ENCODE measurements at places on chromosomes 11 and 22.

- no peak for DNase-seq
Observed at GRCh38 chr11:75602951-75603350, 40.9 kb downstream of the SERPINH1 start.

DNA sequence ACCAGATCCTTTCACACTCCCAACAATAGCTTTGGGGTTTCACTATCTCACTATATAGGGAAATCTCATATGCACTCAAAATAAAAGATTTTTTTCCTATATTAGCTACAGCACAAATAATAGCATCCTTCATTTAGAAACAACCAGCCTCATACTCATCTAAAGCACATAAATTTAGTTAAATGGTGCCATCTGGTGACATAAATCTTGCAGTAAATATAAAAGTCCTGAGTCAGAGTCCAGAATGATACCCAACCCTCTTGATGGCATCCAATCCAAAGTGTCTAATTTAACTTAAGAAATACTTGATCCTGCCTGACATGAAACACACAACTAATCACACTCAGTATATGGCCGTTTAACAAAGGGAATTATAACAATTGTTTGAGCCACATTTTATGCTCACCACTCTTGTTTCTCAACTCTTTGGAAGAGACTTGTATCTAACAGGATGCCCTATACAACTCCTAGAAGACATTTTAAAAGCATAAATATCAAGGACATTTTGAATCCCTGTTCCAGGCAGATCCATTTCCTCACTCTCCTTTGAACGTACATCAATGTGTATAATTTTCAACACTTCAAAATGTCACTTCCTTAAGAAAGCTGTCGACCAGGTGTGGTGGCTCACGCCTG lies 36.2 kb downstream of the DLG2 start:
- DNase-seq = peak; percentile 21

DNA sequence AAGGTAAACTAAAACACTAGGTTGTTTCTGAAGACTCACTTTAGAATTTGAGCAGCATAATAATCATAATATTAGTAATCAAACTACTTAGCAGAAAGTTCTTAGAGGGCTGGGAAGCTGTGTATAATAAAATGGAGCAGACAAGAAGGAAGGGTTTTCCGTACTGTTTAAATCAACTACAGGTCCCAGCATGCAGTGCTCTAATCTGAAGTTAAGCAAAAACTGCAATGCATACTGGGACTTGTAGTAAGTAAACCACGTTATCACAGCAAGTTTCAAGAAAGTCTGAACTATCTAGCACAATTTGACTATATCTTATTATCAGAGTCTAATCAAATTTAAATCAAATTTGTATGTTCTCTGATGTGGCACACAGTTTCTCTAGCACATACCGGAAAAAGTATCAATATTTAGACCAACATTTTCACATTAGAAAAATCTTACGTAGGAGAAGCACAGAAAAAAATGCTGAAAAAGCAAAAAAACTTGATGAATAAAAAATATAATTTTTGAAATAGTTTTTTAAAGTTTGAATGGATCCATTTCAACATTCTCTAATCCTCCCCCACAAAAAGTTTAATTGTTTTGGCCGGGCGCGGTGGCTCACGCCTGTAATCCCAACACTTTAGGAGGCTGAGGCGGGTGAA lies 8.2 kb downstream of the PHF21A start:
- DNase-seq = peak; percentile 73

GRCh38 chr22:33057363-33057995 lies 702 bp downstream of the SYN3 start:
- no peak for DNase-seq

DNA sequence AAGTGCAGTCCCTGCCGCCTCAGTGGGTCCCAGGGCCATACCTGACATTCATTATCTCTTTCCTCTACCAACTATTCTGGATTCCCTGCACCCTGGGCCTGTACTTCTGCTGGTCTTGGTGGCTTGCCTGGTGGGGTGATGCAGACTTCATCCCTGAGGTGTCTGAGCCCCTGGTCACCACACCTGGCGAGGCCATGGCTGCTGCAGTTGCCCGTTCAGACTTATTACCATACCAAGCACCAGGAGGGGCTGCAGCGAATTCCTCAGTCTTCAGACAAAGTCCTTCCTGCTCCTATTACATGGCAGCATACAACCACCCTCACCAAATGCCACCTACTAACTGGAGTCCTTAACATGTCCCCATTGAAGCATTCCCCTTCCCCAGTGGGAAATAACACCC lies 73.0 kb upstream of the SLC22A12 start:
- no peak for DNase-seq

DNA sequence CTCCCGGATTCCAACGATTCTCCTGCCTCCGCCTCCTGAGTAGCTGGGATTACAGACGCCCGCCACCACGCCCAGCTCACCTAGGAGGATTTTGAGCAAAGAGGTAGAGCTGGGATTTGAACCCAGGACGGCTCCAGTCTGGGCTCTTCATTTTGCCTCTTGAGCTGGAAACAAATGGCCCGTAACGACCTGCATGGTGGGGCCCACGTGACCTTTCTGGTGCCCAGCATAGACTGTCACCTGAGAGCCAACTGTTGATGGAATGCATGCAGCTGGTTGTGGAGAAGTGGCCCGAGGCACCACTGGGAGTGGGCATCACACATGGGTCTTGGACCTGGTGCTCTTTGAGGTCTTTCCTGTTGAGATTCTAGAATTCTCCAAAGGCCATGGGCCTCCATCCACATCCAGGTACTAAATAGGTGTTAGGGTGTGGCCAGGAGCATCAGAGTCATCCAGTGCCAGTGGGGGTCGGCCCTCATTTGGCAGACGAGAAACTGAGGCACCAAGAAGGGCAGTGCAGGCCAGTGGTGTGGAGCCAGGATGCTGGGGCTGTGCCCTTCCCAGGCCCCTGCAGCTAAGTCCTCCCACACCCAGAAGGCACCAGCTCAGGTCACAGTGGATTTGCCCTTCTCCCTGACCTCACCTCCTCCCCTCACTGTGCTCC lies 3.9 kb downstream of the ATF4 start:
- no peak for DNase-seq

DNA sequence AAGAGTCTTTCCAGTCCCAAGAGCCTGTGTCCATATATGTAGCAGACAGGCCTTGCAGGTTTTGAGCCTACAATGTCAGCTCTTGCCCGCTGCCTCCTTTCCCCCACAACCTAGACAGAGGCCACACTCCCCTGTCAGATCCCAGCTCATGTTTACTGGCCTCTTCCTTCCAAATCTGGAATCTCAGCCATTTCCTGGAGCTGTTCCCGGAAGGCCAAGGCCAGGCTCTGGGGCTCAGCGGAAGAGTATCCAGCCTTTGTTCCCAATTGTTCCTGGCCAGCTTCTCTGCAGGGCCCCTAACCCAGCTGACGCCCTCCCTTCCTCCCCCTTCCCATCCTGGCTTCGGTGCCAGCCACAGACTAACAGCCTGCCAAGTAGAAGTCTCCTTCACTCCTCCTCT lies 1.0 kb upstream of the ROBO4 start:
- peak; percentile 50 for DNase-seq

DNA sequence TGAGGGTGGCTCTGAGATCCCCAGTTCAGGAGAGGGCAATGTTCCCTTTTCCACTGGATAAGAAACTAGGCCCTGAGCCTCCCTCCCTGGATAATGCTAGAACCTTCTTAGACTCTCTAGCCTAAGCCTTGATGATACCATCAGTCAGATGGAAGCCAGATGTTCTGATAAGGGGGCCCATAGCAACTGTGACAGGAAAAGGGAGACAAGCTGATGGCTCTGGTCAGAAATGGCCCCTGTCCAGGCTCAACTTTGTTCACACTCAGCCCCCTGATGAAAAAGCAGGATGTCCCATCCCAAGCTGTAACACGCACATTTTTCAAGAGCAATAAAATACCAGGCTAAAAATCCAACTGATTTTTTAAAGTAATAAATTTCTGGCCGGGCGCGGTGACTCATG lies 7.2 kb upstream of the OAF start:
- no peak for DNase-seq

DNA sequence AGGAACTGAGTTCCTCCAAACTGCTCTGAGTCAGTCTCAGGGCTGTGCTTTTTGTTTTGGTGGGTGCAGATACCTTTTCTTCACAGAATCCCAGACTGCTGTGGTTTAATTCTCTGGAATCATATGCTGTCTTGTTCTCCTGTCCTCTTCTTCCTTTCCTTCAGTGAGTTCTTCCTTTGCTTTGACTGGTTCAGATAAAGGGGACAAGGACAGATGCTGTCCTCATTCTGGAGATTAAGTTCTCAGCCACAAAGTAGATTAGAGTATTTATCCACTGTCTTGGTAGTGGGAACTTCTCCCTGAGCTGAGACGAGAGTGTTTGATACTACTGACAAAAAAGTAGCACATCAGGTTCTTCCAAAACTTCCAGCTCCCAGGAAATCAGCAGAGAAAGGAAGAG lies 13.3 kb downstream of the ZDHHC5 start:
- DNase-seq = no peak

GRCh38 chr22:19783586-19784383 lies 23.2 kb downstream of the TBX1 start:
- no peak for DNase-seq

GRCh38 chr11:4063348-4063747 lies 31.3 kb upstream of the RRM1 start:
- no peak for DNase-seq

DNA sequence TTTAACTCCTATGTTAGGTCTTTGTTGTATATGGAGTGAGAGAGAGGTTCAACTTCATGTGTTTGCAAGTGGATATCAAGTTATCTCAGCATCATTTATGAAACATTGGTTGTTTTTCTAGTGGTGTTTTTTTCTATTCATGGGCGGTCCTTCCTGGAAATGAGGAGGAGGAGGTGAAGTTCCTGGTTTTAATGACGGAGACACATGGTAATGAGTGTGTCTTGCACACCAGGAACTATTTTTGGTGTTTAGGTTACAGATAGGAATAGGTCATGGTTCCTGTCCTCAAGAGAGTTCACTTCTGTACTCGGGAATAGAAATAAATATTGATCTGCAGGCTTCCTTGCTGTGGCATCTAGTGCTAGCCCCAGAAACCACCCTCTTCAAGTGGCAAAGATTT lies 74.9 kb downstream of the JAM3 start:
- DNase-seq = no peak

DNA sequence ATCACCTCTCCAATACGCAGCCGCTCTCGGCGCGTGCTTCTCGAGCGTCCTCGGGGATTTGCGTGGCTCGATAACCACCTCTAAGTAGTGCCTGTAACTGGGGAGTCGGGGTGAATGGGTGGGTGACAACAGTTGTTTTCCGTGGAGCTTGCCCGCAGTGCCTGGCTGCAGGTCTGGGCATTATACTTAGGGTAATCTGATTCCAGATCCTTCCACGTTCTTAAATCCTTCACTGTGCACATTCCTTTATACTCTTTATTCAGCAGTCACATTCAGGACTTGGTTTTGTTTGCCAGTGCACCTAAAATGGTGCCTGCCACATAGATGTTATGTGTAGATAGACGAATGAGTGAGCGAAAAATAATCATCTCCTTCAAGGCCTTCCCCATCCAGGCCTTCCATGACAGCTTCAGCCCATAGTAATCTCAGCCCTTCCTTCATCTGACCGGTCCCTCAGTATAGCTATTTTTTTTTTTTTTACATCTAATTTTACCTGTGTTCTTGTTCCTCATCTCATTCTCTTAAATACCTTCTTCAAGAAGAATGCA lies 602 bp downstream of the NAT10 start:
- peak; percentile 27 for DNase-seq

GRCh38 chr11:66593303-66593635 lies 284 bp downstream of the CCS start:
- DNase-seq = no peak

- no peak for DNase-seq
Observed at GRCh38 chr11:34756591-34756990, 135.7 kb downstream of the EHF start.

DNA sequence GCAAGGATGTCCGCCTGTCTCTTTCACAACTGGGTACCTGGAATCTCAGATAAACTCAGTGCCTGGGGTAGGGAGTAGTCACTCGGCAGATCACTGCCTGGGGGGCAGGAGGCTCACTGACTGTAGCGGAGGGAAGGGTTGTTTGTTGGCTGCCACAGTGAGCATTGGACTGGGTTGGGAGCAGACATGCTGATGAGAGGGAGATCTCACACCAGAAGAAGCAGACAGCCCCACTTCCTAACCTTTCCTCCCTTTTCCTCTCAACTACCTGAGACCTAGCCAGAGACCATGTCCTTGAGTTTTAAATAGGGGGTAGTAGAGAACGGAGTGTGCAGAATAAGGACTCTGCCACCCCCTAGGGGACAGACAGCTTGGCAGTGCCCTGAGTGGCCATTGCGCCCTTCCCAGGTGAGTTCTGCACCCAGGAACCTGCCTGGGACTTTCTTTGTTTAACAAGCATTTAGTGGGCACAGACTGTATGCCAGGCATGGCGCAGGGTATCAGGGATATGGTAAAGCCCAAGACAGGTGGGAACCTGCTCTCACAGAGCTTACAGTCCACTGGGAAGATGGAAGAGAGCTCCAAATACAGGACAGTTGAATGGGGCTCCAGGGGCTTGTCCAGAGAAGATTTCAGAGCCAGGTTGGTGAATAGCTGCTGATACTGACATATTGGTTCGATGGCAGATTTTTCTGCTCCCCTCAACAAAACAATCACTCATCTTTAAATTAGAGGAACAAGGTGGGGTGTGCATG lies 115.7 kb upstream of the NNMT start:
- DNase-seq = no peak

GRCh38 chr11:94780432-94780831 lies 12.3 kb downstream of the AMOTL1 start:
- no peak for DNase-seq

- DNase-seq = peak; percentile 24
Observed at GRCh38 chr22:42820045-42820763, 36.9 kb downstream of the ARFGAP3 start.

DNA sequence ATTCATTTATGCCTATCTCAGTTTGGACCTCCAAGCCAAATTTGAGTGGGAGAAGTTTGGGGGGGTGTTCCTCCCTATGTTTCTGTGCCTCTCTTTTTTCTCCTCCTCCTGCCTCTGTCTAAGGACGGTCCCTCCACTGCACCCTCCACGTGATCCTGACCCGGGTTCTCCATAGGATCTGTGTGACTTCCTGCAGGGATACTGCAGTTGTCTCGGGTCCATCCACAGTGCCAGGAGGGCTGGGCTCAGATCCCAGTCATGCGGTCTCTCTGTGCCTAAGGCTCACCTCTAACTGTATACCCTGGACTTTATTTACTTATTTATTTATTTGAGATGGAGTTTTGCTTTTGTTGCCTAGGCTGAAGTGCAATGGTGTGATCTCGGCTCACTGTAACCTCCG lies 1354.5 kb downstream of the BRD1 start:
- DNase-seq = no peak

DNA sequence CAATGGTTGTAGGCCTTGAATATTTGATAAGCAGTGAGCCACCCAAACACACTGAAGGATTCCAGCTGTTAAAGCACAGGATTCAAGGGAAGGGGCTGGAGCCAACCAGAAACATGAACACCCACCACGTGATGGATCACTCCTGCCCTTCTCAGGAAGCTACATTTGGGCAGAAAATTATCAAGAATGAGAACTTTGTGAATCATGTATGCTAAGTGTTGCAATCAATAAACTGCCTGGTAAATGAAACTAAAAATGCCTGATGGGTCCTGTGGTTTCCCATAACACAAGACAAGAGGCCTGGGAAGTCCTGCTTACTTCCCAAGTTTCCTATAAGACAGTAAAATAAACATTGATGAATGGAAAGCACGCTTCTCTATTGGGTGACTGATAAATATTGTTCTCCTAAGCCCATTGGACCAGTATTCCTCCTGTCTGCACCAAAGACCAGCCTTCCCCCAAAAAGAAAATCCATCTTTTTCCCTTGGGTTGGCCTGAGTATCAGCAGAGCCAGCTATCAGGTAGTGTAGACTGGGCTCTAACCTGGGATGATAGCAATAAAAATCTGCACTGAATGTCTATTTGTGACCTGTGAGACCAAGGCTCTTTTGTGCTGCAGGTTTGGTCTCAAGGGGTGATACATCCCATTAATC lies 98.4 kb downstream of the CCDC83 start:
- DNase-seq = no peak

Measured in RWPE1 (cell line).